Fibroblast of skin of left biceps (primary cell): ENCODE measurements at places on chromosomes 3 and 15.

GRCh38 chr15:63466378-63467192 is 37.8 kb upstream of the USP3 start:
- DNase-seq: no peak

DNA sequence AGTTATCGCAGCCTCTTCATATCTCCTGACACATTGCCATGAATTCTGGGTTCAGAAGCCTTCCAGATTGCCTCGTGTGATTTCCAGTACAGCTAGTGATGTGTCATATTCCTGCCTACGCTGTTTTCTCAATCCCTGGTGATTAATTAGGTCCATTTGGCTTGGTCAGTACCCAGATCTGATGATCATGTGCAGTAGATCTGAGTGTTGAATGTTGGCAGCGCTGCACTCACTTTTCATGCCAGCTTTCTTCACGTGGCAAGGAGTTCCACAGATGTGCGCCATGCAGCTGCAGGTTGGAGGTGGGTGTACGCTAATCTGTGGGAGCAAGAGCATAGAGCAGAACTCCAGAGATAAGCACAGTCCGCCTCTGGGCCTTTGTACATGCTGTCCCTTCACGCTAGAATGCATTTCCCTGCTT is 86.9 kb upstream of the COL6A5 start:
- DNase-seq: no peak

GRCh38 chr3:139231555-139232281 is 112.1 kb upstream of the MRPS22 start:
- DNase-seq: no peak

GRCh38 chr15:85142312-85142711 is 160.7 kb downstream of the PDE8A start:
- no peak for DNase-seq

DNA sequence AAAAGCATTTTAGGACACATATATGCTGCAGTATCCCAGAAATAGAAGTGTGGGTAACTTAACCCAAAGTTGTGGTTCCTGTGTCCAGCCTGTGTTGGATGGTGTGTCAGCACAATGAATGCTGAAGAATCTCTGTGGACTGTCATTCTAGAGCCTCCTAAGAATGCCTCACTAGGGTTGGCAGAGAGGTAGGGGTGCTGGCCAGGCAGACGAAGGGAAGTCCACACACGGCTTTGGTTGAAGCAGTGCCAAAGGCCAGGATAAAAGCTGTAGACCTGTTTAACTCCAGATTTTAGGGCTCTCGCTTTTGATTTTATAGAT is 43.7 kb upstream of the TIPARP start:
- no peak for DNase-seq

- DNase-seq: no peak
Measured at GRCh38 chr3:49501842-49502241, 31.8 kb downstream of the DAG1 start.

- DNase-seq: no peak
Measured at GRCh38 chr3:32583708-32584107, 13.1 kb upstream of the DYNC1LI1 start.

DNA sequence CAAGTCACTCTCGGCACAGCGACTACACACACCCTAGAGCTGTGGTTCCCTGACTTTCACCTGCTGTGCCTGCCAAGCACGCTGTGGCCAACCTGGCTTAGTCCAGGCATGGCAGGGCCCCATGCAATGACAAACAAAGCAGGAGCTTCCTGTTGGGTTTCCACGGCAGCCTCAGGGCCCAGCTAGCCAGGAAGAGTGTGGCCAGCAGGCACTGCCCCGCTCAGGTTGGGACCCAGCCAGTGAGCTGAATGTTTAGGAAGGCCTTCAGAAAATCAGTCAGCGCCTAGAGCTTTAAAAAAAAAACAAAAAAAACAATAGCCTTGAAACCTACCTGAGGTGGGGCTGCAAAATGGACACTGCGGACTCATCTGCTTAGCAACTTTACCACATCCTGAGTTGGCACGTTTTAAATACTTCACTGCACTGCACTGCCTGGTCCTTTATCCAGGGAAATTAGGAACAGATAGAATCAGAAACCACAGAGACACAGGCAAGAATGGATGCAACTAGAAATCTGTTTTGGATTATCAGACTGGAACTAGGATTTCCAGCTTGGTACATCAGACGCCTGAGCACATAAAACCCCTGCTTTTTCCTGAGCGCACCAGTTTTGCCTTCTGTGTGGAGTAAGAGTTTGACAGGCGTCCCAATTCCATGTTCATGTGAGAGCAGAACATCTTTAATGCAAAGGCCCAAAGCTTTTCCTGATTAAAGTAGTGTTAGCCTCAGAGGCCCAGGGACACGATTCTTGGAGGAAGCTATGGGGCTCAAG is 36.2 kb upstream of the LDHAL6B start:
- peak; percentile 92 for DNase-seq

GRCh38 chr3:24237971-24238706 is 256.5 kb downstream of the THRB start:
- DNase-seq: peak; percentile 91

GRCh38 chr15:71718116-71718910 is 92.0 kb upstream of the NR2E3 start:
- DNase-seq: no peak

GRCh38 chr3:155356594-155357370 is 63.3 kb upstream of the STRIT1 start:
- no peak for DNase-seq

DNA sequence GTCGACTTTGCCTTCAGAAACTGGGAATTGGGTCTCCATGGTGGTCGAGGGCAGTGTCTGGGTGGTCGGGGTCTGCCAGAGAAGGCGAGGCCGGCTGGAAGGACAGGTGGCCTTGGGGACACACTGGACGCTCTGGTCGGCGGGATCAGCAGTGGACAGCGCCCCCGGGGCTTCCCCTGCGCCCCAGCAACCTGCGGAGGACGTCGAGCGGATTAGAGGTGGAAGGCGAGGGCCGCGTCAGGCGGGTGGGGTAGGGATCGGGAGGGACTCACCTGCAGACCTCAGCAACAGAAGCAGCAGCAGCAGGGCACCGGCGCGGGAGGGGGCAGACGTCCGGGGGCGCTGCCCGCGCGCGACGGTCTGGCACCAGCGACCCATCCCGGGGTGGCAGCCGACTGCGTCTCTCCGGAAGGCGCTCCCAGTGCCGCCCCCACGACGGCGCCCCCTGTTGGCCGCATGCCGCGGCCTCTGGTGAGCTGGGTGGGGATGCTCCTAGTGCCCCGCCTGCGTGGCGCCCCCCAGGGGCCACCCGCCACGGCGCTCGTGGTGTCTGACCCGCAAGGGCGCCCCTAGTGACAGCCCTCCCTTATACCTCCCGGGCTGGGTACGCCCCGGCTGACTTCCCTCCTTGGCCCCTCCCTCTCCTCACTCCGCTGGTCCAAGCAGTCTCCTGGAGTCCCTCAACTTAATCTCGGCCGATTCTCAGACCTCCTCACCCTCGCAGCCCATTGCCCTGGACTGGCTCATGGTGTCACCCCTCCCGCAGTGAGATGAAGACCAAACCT is at the start of gene PRSS50:
Gene PRSS50, minus strand, starts transcription at position 423 of the 785 bp plus-strand sequence. Its CDS starts 45 bp downstream, at position 378.
- DNase-seq: no peak

DNA sequence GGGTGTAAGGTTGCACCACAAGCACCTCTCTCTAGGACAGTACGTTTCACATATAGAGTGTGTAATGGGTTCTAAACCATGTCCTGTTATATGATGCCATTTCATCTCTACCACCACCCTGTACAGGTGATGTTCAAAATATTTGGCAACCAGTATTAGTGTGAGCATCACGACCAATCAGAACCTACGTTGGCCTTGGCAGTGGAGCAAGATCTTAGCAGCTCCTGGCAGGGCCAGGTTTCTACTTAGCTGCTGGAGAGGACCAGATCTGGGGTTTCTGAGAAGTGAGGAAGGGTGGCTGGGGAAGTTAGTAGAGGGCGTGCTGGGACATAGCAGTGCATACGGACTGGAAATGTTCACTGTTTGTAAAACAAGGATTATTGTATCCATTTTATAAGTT is 23.1 kb upstream of the MITF start:
- DNase-seq: no peak

DNA sequence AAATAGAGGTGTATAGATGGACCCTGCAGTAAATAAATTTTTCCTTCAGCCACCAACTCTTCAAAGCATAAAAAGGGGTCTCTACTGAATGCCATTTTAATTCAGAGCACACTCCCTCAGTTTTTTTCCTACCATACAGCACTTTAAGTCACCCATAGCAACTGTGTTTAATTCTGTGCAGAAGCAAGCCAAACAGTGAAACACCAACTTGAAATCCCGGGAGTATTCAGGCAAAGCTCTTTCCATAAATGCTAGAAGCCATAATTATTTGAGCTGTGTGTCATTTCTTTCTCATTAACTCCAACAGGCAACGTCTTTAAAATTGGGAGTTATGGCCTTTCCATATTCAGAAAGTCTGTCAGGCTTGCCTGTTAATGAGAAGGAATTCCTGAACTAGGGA is 562.1 kb downstream of the GRM7 start:
- DNase-seq: no peak

DNA sequence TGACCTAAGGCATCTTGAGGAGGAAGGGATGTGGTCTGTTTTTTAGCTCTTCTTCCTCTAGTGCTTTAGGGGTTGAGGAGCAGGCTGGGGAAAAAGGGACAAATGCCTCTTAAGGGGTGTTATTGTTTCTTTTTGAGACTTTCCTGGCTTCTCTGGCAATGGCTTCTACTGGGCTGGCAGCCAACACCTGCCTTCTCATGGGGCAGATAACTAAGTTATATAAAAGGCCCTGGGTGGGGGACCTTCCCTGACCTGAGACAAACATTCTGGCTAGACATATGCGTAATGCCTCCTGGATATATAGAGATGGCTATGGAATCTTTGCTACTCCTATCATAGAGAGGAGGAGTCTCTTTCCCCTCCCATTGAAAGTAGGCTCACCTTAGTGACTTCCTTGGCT is 179.2 kb upstream of the PROK2 start:
- DNase-seq: no peak

- no peak for DNase-seq
Measured at GRCh38 chr3:30354972-30355371, 251.4 kb upstream of the TGFBR2 start.

GRCh38 chr3:141401573-141402475 is 33.5 kb downstream of the ZBTB38 start:
- no peak for DNase-seq

DNA sequence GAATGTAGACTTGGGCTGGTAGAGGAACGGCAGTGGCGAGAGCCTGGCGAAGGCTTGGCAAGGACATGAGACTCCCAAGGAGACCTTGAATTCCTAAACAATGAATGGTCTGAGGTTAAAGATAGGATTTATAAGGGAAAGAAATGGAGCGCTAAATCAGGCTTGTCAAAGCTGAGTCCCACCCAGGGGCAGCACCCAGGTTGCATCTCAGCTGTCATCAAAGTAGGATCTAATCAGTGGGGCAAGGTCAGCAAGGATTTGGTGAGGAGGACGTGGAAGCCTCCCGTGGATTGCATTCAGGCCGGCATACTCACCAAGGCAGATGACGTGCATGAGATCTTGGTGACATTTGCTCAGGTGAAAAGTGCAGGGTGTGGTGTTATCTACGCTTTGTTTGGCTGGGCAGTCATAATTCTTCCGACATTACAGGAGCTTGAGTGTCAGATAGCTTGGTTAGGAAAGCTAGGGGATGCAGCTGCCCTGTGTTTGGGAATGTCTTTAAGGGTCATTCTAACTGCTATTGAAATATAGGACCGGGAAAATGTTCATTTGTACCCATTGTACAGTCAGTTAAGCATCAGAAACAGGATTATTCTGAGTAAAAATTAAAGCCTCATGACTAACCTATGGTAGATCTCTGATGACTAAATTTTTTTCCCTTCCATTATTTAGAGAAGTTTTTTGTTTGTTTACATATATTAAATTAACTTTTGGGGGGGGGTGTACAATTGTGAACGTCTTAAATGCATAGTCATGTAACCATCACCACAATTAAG is 99.4 kb upstream of the TSC22D2 start:
- DNase-seq: no peak

GRCh38 chr3:113227146-113227545 is 15.8 kb downstream of the BOC start:
- no peak for DNase-seq

DNA sequence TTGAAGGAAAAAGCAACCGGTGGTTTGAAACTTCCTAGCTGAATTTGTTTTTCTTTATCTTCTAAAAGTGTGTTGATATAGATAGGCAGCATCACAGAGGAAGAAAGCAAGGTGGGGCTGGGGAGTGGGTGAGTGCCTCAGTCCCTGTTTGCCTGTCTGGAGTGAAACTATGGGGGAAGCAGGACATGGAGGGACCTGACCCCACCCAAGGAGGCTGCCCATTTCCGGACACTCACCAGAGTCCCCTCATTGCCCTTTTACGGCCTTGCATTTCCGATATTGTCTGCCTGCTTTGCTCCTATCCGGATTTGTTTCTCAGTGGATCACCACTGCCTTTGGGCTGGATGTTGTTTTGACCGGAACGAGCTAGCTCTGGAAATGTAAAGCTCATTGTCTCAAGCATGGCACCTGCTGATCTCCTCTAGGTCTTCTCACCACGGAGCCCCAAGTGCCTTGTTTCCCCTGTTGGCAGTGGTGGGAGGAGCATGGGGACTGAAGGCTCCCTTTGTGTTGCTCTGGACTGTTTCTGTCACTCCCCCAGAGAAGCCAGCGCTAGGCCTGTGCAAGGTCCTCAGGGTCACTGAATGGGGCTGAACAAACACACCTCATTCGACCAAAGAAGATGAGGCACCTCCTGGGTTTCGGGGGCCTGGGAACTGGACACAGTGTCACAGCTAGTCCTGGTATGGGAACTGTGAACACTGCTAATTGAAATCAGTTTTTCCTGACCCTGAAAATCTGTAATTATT is 7.0 kb downstream of the CLDN11 start:
- no peak for DNase-seq

DNA sequence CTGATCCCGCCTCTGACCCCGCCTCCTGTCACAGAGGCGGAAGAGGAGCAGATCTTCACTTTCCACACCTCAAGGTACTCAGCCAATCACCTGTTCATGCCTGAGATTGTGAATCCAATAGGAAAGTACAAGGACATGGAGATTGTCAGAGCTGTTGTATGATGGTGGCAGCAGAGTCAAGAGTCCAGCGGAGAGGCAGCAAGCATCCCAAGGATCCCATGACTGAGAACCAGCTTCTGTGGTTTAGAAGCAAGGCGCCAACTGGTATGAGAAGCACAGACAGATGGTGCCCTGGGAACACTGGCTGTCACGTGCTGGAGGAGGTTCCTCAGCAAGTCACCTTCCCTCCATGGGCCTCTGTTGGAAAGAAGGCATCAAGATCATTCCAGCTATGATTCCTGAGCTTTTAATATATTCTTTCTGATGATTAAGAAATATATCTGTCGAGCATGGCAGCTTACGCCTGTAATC is 93.9 kb downstream of the CPN2 start:
- no peak for DNase-seq

- DNase-seq: no peak
Measured at GRCh38 chr3:114855839-114856238, 291.2 kb downstream of the ZBTB20 start.

GRCh38 chr3:114221165-114221880 is 16.1 kb downstream of the ZNF80 start:
- no peak for DNase-seq

- DNase-seq: no peak
Measured at GRCh38 chr15:51382787-51383186, 41.3 kb downstream of the GLDN start.

DNA sequence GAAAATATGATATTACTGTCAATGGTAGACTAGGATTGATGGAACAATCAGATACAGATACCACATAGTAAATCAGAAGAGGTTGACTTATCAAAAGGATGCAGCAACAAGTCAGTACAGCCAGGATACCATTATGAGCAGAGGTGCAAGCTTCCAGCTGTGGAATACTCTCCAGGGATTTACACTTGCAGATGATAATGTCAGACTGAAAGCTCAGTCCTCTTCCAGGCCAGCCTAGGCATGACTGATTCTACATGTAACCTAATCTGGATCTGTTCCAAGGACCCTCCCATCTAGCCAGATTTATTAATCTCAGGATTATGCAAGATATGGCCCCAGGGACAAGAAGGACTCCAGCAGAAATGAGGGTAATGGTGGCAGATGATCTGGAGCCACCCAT is 8.2 kb downstream of the FILIP1L start:
- DNase-seq: no peak
